NB4 (cell line): ENCODE measurements at places on chromosomes 11 and 22.

DNA sequence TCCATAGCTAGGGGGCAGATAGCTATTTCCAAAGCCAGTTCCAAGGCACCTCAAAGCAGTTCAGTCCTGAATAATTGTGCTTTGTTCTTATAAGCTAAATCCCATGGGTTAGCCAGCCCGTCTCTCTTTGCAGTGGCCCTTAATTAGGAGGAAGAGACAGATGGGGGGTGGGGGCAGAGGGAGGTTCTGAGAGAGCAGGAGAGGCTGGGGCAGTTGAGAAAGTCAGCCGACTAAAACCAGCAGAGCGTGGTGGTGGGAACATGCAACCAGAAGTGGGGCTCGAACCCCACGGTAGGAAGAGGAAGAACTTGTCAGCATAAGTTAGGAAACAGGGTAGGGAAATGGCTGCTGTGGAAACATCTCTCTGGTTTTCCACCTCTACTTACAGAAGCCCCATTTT lies 10.9 kb upstream of the SCN4B start:
- DNase-seq = no peak

DNA sequence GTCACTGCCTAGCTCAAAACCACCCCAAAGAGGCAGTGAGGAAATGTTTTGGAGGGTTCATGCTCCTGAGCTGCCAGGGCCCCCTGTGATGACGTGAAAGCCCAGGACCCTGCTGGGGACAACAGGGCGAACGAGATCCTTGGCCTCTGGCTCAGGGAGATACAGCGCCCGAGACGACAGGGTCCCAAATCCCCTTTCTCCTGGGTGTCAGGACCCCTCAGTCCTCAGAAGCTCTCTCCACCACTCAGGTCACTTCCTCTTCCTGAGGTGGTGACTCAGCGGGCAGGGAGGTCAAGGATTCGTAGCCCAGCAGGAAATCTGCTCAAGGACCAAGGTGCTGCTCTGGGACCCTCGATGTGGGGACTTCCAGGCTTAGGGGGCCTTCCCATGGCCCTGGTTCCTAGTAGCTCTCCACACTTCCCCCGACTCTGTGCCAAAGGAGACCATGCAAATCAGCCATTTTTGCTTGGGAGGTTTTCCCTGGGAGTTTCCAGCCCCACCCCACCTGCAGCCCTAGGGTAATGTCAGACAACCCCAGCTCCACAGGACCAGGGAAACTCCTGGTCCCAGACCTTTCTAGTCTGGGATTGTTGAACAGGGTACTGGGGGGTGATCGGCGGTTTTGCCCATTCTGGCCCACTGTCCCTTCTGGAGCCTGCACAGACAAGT lies 12.8 kb downstream of the BCL9L start:
- DNase-seq = peak; percentile 68

GRCh38 chr11:105132716-105133511 lies 6.7 kb downstream of the CARD18 start:
- DNase-seq = no peak

- no peak for DNase-seq
Observed at GRCh38 chr11:46917109-46917761, 1.1 kb downstream of the LRP4 start.

DNA sequence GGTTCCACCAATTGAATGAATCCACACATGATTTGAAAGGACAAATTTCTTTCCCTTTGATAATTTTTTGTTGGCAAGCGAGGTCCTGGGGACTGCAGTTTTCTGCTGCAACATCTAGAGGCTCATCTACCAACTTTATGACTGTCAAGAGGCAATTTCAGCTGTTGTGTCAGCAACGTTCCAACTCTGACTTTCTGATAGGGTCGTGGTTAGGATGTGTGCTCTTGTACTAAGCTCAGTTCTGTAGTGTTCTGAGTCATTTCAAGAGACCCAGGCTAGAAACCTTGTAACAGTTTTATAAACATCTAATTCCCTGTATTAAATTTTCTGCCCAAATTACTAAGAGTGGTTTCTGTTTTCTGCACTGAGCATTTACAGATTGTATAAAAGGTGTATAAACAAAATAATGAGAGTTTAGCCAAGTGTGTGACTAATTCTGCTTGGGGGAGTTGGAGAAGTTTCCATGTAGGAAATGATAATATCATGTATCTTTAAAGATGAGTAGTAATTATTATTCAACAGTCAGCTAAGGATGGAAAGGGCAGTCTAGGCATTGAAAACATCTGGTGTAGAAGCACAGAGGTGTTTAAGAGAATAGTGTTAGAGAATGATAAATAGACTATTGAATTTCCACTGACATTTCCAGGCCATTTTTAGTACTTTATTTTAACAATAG lies 72.2 kb downstream of the RBMXL2 start:
- DNase-seq = no peak
